Stimulated activated CD8-positive, alpha-beta memory T cell treated with anti-CD3 and anti-CD28 coated beads, Interleukin-15, amount 100 ng/mL, for 24 hours (primary cell): ENCODE measurements at places on chromosomes 5 and 9.

GRCh38 chr5:143758750-143759149 lies 53.2 kb upstream of the HMHB1 start:
- DNase-seq = no peak

GRCh38 chr5:169706758-169707450 lies 69.8 kb downstream of the DOCK2 start:
- DNase-seq = no peak

DNA sequence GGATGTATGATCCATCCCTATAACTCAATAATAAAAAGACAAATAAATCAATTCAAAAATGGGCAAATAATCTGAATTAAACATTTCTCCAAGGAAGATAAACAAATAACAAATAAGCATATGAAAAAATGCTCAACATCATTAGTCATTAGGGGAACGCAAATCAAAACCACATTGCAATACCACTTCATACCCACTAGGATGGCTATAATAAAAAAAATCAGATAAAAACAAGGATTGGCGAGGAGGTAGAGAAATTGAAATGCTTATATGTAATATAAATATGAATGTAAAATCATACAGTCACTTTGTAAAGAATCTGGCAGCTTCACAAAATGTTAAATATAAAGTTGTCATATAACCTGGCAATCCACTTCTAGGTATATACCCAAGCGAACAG lies 52.3 kb upstream of the TBCA start:
- no peak for DNase-seq

DNA sequence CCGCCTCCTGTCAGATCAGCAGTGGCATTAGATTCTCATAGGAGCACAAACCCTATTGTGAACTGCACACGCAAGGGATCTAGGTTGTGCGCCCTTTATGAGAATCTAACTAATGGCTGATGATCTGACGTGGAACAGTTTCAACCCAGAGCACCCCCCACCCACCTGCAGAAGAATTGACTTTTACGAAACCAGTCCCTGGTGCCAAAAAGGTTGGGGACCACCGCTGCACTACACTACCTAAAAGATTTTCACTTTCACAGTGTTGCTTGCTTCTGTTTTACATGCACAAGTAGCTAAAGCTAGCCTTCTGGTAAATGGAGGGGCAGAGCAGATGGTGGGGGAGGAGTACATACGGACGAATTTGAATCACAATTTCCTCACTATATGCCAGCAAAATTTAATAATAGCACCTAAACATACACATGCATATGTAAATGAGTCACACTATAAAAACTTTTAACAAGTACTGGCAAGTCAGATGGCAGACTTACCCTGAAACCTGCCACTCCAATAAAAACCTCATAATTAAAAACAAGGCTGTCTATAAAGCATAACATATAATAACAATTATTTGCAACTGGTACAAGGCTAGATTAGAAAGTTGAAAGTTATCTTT lies 24.0 kb upstream of the CDKN2B start:
- no peak for DNase-seq

GRCh38 chr5:32283539-32284377 lies 29.0 kb downstream of the MTMR12 start:
- DNase-seq = no peak

- DNase-seq = no peak
These were observed 20.7 kb downstream of the SLIT3 start for GRCh38 chr5:169280286-169280685.

- no peak for DNase-seq
These were observed 917.6 kb upstream of the DMAC1 start for GRCh38 chr9:8717146-8717545.

GRCh38 chr5:132370181-132370970 lies 866 bp downstream of the SLC22A5 start:
- DNase-seq = no peak

GRCh38 chr9:98172604-98173003 lies 19.8 kb downstream of the CORO2A start:
- no peak for DNase-seq

GRCh38 chr5:131983244-131983771 lies 28.1 kb downstream of the ACSL6 start:
- no peak for DNase-seq

- DNase-seq = no peak
These were observed 454.4 kb upstream of the ACTBL2 start for GRCh38 chr5:57937025-57937424.

DNA sequence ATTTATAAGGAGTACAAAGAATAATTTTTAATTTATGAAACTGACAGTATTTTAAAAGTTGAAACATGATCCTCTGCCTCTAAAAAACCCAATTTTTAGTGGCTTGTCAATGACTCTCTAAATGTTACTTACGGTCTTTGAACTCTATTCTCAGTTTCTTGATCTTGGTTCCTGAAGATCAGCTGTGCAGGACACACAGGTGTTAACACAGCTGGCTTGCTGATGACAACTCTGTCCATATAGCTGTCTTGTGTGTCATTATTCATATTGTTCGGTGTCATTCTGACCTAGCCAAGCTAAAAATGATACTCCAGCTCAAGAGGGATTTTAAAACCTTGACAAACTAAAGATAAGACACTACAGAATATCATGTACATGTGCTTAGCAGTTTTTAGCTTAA lies 314.5 kb downstream of the CCDC171 start:
- DNase-seq = no peak

DNA sequence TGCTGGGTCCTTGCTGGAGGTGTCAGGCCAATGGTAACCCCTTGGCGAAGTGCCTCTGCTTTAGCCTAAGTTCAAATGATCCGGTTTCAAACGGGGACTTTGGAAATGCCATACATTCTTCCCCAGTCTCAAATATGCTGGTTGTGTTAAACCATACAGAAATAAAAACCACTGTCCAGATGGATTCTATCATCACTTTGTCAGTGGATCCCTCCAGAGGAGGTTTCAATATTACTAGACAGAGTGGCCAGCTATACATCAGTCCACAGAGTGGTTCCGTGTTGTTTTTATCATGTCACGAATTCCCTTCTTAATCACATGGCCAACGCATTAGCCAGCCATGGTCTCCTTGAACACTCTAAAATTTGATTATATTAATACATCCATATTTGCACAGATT lies 7.3 kb upstream of the RANBP17 start:
- DNase-seq = no peak

GRCh38 chr9:4618700-4619099 lies 43.4 kb upstream of the PLPP6 start:
- no peak for DNase-seq

GRCh38 chr5:126920291-126920690 lies 110.1 kb downstream of the MARCHF3 start:
- no peak for DNase-seq

DNA sequence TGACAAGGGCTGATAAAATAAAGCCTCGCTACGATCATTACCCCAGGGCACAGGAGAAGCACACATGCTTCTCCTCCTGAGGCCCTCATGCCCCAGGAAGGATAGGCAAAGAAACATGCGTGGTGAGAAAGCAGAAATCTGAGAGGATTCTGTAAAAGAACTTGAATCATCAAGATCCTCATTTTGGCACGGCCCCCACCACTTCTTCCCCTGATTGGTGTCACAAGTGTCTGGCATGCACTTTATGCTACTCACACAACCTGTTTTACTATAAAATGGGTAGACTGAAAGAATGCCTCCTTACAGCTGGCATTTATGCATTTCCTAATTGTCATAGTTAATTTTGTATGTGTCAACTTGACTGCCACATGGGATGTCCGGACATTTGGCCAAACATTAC lies 32.1 kb downstream of the PCA3 start:
- no peak for DNase-seq

DNA sequence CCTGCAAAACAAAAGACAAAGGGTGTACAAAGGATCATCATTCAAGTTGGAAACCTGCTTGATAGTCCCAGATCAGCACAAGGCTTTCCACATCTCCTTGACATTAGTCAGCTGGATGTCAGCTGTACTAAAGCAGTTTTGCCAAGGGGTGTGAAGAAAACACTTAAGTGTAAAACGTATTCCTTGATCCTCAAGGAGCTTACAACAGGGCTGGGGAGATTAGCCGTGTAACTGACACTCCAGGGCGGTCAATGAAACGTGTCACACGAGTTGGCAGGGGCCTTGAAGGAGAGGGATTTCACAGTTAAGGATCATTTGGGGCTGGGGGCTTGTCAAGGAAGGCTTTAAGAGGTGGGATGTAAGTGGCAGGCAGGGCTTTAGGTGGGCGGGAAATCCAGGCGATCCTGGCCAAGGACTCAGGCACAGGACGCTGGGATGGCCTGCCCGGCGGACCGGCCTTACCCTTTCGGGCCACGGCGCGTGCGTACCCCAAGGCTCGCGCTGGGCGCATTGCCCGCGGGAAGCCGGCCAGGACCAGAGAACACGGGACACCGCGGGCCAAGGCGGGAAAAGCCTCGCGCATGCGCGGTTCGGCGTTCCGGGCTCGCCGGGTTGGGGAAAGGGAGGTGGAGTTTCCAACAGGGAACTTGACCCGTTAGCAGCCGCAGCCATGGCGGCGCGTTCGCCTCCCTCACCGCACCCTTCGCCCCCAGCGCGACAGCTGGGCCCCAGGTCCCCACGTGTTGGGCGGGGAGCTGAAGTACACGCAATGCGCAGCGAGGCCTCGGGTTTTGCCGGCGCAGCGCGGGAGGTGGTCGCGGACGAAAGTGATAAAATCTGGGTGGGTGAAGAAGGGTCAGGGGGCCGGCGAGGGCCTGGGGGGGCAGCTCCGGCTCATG lies at the start of gene CNTLN:
CNTLN (plus strand) TSS at position 645 of the 899 bp plus-strand sequence; CDS start at position 671, 26 bp downstream.
- peak; percentile 62 for DNase-seq

DNA sequence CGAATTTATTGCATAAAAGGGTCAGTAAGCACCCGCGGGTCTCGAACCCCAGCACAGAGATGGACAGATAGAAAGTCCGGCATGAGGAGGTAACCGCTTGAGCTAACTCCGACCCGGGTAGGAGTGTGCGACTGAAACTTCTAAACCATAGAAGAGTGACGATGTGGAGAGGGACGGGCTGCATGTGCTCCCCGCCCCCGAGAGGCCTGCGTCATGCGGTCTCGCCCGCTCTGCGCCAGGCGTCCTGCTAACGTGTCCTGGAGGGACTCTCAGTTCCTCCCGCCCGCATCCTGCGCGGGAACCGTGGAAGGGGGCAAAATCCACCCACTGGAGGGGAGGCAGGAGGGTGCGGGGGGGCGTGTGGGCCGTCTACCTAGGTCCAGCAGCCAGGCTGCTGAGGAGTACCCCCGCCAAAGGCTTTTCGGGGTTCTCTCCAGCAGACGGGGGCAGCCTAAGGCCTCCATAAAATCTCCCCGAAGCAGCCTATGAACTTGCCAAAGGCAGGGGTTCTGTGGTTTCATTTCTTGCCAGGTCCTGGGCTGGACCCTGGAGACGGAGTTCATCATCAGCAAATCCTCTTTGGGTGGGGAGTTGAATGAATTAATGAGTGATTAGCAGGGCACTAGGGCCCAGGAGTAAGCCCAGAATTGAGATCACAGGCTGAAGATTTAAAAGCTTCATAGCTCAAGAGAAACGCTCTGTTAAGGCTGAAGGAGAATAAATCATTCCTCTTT lies 51.9 kb downstream of the TGFBI start:
- DNase-seq = peak; percentile 20

DNA sequence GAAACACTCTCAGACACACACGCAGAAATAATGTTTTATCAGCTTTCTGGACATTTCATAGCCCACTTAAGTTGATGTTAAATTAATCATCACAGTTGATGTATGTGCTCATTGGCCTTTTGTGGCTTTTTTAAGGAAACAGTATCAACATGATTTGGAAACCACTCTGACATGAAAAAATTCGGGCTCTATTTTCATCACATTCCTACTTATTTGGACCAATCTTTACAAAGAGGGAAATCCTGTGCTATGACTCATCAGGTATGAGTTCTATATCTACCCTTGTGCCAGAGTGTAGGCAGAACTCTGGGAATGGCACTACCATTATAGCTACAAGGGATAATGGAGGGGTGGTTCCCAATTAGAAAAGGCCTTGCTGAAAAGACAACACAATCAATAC lies 388.4 kb upstream of the PTGER4 start:
- DNase-seq = no peak

DNA sequence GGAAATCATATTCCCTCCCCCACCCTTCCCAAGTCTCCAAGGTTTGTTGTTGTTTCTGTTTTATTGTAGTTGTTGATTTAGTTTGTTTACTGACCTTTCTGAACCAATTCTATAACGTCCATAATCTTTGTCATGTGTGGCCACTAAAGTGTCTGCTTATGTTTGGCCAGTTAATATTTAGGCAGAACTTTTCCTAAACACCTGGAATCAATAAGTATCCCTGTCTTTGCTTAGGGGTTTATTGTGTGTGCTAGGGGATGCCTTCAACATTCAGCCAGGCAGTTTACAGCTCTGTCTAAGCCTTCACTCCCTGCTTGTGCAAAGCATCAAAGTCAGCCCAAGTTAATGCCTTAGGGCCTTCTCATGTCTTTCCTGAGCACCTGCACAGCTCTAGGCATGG lies 16.9 kb upstream of the LECT2 start:
- no peak for DNase-seq

GRCh38 chr5:172373680-172374079 lies 80.6 kb downstream of the SH3PXD2B start:
- no peak for DNase-seq

GRCh38 chr5:65066387-65067146 lies 297.8 kb downstream of the CWC27 start:
- DNase-seq = no peak

DNA sequence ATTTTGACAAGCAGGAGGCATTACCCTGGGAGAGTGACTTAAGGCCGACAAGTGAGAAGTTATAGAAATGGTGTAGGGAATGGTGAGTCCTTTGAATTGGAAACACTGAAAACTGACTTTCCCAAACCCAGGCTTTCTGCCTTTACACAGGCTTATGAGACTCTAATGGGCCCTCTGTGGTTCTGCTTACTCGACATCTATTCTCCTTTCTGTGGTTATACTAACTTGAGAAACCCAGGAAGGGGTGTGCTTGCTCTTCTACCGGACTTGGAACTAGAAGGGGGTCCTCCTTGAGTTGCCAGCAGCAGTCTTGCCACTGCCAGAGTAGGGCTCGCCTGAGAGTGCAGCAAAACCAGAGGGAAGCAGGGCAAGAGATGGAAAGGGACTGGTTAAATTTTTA lies 63.3 kb downstream of the FYB1 start:
- DNase-seq = no peak

- no peak for DNase-seq
These were observed 219.3 kb downstream of the CAAP1 start for GRCh38 chr9:26673261-26673660.

GRCh38 chr9:113409883-113410206 lies 630 bp downstream of the POLE3 start:
- no peak for DNase-seq

- DNase-seq = no peak
These were observed 66.0 kb downstream of the FER start for GRCh38 chr5:108813673-108814072.

DNA sequence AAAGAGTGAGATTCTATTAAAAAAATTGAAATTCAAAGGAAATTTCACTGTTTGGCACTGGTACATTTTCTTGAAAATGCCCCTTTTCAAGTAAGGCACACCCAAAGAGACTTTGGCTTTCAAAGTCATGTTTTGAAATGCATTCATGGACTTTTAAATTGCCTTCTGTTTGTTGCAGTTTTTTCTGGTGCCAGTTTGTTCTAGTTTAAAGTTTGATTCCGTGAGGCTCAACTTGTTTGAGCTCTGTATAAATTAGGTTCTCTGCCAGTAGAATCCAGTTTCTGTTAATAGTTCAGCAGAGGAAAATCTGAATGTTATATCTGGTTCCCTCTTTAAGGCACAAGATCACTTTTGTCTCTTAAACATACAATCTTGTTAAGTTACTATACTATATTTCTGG lies 16.4 kb downstream of the ATP6V0E1 start:
- DNase-seq = no peak
